ENCODE measurements at places on chromosomes 4 and X. TPM values are rescaled to one million over a fixed set of nuclear protein-coding genes. Genes with fewer than 3 reads are reported as not detected.

Gene RNF150
- 0.17 TPM for total RNA-seq

Gene PLK4
- 22.3 TPM for total RNA-seq

Gene ALAS2
- not detected for total RNA-seq

Gene FAM53A
- 5.3 TPM for total RNA-seq

Gene ANXA5
- 246 TPM for total RNA-seq

Gene MTMR8
- 3.0 TPM for total RNA-seq

Gene ARHGAP4
- 3.8 TPM for total RNA-seq

Gene TRIML2
- total RNA-seq = not detected

Gene DRD5
- not detected for total RNA-seq

Gene PJA1
- total RNA-seq = 45.6 TPM

Gene FAM241A
- 1.4 TPM for total RNA-seq

Gene NXF3
- not detected for total RNA-seq

Gene TMSB15A
- total RNA-seq = 1.9 TPM

Gene SPANXN3
- total RNA-seq = not detected

Gene TBC1D1
- total RNA-seq = 39.8 TPM

Gene PCDH18
- 0.24 TPM for total RNA-seq

Gene L1CAM
- 14.2 TPM for total RNA-seq

Gene SLC6A14
- 83.7 TPM for total RNA-seq

Gene GJB1
- total RNA-seq = 80.4 TPM

Gene SHROOM4
- 3.2 TPM for total RNA-seq

Gene CLTRN
- total RNA-seq = 61.4 TPM

Gene CACNA1F
- not detected for total RNA-seq

Gene CT45A10
- not detected for total RNA-seq

Gene ZCCHC12
- not detected for total RNA-seq

Gene PHOX2B
- total RNA-seq = not detected

Gene ANKRD37
- total RNA-seq = 4.4 TPM

Gene PCDH19
- total RNA-seq = 0.02 TPM

Gene TLR10
- not detected for total RNA-seq

Gene CHIC1
- 8.5 TPM for total RNA-seq

Gene C4orf50
- total RNA-seq = not detected

Gene SMIM10
- total RNA-seq = 1.8 TPM

Gene SMPX
- total RNA-seq = not detected

Gene TRIM60
- total RNA-seq = not detected

Data from Calu3 (cell line).